COLO829 (cell line): ENCODE measurements at places on chromosomes 7 and 10.

GRCh38 chr10:63431962-63432797 lies 33.6 kb downstream of the JMJD1C start:
- peak; percentile 11 for DNase-seq

- DNase-seq, result no peak
These were observed 208.9 kb upstream of the INHBA start for GRCh38 chr7:41911792-41912191.

DNA sequence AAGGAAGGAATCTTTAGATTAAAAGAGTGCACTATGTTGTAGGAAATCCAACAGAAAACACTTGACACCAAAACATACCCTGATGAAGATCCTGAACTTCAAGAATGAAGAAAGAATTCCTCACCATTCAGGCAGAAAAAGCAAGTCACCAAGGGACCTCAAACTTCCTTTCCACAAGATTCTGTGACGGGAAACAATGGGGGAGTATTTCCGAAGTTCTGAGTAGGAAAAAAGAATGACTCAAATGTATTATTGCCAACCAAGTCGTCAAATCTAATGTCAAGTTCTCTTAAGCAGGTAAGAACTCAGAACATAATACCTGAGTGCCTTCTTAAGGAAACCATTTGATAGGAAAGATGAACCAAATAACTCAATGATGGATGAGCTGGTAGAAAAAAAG lies 44.7 kb upstream of the MTURN start:
- DNase-seq, result no peak

GRCh38 chr7:33770576-33770975 lies 134.8 kb upstream of the BMPER start:
- no peak for DNase-seq

GRCh38 chr10:15841696-15842095 lies 18.6 kb downstream of the MINDY3 start:
- no peak for DNase-seq

DNA sequence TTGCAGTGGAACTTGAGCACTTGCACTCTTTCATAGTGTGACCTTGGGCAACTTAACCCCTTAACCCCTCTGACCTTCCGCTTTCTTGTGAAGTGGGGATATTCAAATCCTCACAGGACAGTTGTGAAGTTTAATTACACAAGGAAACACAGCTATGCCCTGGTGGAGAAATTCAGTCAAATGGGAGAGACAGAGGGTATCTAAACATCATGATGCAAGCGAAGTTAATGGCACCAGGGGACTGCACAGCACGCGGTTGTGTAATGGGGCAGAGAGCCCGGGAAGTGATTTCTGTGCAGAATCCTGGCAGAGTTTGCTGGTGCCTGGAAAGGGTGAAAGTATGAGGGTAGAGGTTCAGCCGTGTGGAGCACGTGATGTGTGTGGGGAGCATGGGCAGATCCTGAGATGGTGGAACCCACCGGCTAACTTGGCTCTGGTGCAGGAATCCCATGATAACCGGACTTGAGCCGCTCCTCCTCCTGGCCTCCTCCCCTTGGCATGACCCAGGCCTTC lies 51.7 kb downstream of the SNX10 start:
- DNase-seq, result no peak

- DNase-seq, result peak; percentile 11
These were observed at the start of gene VWDE for GRCh38 chr7:12403287-12404181. Gene VWDE (minus strand): TSS chr7:12403865. CDS start chr7:12403716, 149 bp downstream.

GRCh38 chr7:150567871-150568301 lies 696 bp downstream of the GIMAP4 start:
- no peak for DNase-seq

DNA sequence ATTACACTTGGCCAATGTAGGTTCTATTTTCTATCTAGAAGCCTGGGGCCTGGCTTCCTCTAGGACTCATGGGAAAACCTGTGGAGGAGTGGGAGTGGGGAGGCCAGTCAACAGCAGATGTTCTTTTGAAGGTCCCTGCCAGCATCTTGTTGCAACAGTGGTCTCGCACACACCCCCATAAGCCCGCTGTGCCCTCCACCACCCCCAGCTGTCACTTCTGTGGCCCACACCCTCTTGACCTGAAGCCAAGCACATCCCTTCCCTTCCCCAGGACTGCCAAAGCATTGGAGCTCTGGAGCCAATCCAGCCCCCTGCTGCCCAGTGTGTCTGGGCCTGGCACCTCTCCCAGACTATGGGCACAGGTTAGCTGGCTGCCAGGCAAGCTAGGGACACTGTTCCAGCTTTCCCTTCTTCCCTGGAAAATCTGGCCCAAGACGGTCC lies 1.9 kb upstream of the STX1A start:
- DNase-seq, result no peak

DNA sequence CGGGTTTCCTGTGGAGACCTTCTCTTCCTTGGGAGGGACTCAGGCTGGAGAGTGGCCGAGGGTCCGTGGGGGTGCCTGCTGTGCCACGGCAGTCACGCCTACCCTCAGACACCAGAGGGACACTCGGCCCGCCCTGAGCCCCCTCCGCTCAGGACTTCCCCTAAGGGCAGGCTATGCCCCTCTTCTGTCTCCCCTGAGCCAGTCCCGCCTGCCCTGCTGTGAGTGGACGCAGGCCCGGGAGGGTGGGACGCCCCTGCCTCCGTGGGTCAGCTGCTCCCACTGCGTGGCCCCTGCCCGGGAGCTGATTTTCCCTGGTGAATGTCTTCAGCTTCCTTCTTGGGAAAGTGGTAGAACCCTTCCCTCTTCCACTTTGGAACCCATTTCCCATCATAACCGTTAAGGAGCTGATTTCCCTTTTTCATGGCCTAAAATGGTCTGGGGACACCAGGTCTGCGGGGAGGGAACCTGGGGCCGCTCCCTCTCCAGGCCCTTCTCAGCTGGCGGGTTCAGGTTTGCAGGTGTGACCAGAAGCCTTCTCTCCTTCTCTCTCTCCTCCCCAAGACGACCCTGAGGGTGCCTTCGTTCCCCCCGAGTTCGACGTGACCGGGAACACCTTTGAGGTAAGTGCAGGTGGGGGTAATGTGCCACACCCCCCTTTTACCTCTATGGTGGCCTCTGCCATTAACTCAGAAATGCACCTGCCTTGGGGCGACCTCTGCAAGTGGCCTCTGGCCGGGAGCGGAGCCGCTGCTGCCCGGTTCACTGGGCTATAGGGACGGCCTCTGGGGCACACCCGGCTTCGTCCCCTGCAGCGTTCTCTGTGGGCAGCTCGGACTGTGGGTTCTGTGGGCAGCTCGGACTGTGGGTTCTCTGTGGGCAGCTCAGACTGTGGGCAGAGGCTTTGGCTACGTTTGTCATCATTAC lies 7.9 kb downstream of the KNDC1 start:
- DNase-seq, result no peak

GRCh38 chr7:147578196-147578595 lies 1012.4 kb upstream of the C7orf33 start:
- no peak for DNase-seq

GRCh38 chr7:29285861-29286260 lies 91.3 kb downstream of the CHN2 start:
- no peak for DNase-seq

- no peak for DNase-seq
These were observed 36.0 kb upstream of the AKR1E2 start for GRCh38 chr10:4790045-4790444.
